ENCODE measurements at places on chromosomes 6 and 20. TPM values are rescaled to one million over a fixed set of nuclear protein-coding genes. Genes with fewer than 3 reads are reported as not detected.

DNA sequence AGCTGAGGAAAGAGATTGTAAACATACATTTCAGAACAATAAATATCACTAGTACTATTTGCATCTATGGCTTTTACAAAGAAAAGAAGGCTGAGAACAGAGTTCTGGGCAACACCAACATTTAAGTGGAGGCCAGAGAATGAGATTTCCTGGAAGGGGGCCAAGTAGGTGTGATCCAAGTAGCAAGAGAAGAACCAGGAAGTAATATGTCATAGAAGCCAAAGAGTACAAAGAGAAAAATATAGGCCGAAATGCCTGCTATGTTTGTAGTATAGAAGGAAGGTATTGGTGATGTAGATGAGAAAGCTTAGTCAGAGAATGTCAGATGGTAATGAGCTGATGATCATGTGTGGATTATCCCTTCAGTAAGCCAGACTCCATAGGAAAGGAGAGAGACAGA, 94.5 kb downstream of the PERP start:
- H3K27me3 ChIP-seq: no peaks in the 10 kb centered on the region
- H3K27ac ChIP-seq: no peak overlapping the region
- H3K36me3 ChIP-seq: no peaks in the 10 kb centered on the region
- no peaks in the 10 kb centered on the region for H3K4me1 ChIP-seq

DNA sequence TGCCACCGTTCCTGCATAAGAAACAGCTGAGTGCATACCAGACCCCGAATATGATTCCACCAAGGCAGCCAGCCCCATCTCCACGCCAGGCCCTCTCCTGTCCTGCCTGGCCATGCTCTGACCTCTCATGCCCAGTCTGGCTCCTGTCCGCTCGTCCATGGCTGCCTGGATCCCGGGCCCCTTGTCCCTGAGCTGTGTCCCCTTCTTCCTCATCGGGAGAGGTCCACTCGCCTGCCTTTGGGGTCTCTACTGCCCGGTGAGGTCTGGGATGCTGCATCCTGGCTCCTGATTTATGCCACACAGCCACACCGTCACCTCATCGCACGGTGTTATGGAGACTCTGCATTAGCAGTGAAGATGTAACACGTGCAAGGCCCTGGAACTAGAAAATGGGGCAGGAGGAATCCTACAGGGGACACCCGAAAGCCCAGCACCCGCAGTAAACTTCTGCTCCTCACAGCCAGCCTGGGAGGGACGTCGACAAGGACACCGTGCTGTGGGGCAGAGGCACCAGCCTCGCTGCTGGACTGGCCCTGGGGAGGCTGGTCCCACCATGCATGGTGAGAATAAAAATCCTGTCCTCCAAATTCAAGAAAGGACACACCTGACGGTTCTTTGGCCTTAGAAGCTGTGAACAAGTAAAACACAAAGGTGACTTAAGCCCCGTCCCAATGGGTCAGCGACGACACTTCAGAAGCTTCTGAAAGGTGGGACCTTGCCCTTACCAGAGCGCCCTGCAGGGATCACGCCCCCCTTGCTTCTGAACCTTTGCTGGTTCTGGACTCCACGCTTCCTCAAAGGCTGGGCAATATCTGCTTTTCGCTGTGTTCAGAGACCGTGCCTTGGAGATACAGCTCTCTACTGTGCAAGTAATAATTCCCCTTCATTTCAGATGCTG, 103.0 kb downstream of the DLL1 start:
- H3K27ac ChIP-seq: no peak overlapping the region
- H3K4me3 ChIP-seq: no peak overlapping the region
- peaks cover 3% of the 10 kb centered on the region for H3K27me3 ChIP-seq
- H3K4me1 ChIP-seq: peaks cover 4% of the 10 kb centered on the region
- peaks cover 3% of the 10 kb centered on the region for H3K36me3 ChIP-seq
- DNase-seq: no peak

DNA sequence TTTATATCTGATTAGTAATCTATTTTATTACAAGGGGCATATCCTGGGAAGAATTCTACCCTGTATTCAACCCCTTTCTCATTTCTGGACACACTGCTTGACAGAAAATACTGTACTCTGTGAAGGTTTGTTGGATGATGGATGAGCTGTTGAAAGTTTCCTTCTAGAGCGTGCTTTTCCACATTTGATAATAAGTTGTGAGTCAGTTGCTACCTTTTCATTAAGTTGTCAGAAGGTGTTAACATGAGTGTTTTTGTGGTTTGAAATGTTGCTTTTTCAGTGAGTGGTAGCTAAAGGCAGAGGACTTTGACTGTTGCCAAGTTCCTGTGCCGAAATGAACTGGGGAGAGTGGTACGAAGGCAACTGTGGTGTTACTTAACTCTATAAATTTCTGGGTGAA, 3.9 kb upstream of the ECI2 start:
- H3K36me3 ChIP-seq: no peaks in the 10 kb centered on the region
- H3K27ac ChIP-seq: no peak overlapping the region
- H3K4me1 ChIP-seq: peaks cover 9% of the 10 kb centered on the region

- no peak overlapping the region for H3K27ac ChIP-seq
- no peaks in the 10 kb centered on the region for H3K27me3 ChIP-seq
- H3K36me3 ChIP-seq: peaks cover 19% of the 10 kb centered on the region
- no peaks in the 10 kb centered on the region for H3K4me1 ChIP-seq
- DNase-seq: no peak
These were observed 23.6 kb downstream of the POLR1C start for GRCh38 chr6:43540507-43540906.

- H3K4me1 ChIP-seq: peaks cover 13% of the 10 kb centered on the region
- no peak for DNase-seq
These were observed 2.6 kb upstream of the RSPH3 start for GRCh38 chr6:159002432-159003155.

GRCh38 chr20:63434599-63435378, 37.7 kb downstream of the KCNQ2 start:
- peak overlapping the region; percentile 53 for H3K27ac ChIP-seq
- no peak overlapping the region for H3K4me3 ChIP-seq
- peaks cover 14% of the 10 kb centered on the region for H3K4me1 ChIP-seq
- no peaks in the 10 kb centered on the region for H3K27me3 ChIP-seq
- peak; percentile 75 for DNase-seq
- peaks cover 8% of the 10 kb centered on the region for H3K36me3 ChIP-seq

DNA sequence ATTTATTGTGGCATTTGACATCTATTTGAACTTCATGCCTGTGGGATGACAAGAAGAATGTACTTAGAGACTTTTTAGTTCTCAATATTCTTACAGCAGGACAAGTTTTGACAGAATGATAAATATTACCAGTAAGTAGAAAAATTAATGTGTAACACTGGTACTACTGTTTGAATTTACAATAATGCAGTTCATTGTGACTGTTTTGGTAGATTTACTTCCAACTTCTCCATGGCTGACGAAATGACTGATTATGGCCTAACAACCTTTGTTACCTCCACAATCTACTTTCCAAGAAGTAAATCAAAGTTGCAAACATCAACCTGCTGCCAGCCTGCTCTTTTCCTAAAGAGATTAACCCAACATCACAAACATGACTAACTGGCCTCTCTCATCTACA, 38.5 kb downstream of the PAK5 start:
- peaks cover 12% of the 10 kb centered on the region for H3K27me3 ChIP-seq
- no peaks in the 10 kb centered on the region for H3K4me1 ChIP-seq
- no peaks in the 10 kb centered on the region for H3K36me3 ChIP-seq

GRCh38 chr6:165181951-165182414, 127.4 kb downstream of the C6orf118 start:
- H3K36me3 ChIP-seq: peaks cover 8% of the 10 kb centered on the region
- DNase-seq: no peak

- no peak overlapping the region for H3K4me3 ChIP-seq
- peak overlapping the region; percentile 73 for H3K27ac ChIP-seq
These were observed 251.8 kb upstream of the CITED2 start for GRCh38 chr6:139625998-139626975.

GRCh38 chr6:157075549-157076450, 247.5 kb downstream of the TMEM242 start:
- DNase-seq: no peak
- H3K27me3 ChIP-seq: no peaks in the 10 kb centered on the region
- no peak overlapping the region for H3K4me3 ChIP-seq

DNA sequence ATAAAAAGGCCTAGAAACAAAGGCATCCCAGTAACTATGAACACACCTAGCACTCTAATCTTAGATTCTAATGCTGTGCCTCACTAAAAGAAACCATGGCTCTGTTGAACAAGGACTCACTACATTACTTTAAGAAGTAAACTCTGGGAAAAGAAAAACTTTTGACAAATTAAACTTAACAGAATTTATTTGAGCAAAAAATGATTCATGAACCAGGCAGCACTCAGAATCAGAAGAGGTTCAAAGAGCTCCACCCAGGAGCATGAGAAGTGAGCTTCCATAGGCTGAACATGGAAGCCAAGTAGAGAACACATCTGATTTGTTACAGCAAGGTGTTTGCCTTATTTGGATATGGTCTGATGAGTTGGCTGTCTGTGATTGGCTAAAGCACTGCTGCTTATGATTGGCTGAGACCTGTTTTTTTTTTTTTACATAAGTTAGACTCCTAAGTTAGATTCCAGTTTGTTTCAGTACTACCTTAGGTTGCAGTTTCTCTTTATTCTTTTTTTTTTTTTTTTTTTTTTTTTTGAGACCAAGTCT, 343.6 kb upstream of the SASH1 start:
- H3K4me3 ChIP-seq: no peak overlapping the region
- no peak for DNase-seq
- no peaks in the 10 kb centered on the region for H3K36me3 ChIP-seq
- H3K27me3 ChIP-seq: no peaks in the 10 kb centered on the region
- no peak overlapping the region for H3K27ac ChIP-seq
- H3K4me1 ChIP-seq: no peaks in the 10 kb centered on the region

DNA sequence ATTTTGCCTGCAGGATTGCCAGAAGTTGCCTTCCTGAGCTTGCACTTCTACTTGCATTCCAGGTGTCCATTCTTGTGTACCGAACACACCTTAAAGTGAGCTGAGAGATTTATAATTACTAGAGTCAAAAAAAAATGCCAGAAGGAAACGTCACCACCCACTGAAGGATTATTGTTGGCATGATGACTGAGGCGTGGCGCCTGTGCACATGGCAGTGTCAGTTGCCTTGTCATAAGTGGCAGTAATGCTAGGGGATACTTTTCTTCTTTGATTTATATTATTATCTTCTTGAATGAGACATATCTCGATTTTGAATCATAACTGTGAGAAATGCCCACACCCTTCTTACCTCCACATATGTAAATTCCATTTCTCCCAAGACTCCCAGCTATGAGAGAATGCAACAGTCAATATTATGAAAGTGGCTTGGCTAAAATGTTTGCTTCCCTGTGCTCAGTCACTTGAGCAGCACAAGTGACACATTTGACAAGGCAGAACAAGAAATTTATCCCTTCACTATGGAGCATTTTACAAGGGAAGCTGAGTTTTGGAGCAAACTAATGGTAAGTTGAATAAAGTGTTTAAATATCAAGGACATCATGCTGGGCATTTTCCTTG, 149.5 kb upstream of the SASH1 start:
- no peak overlapping the region for H3K27ac ChIP-seq
- no peak overlapping the region for H3K4me3 ChIP-seq
- peaks cover 6% of the 10 kb centered on the region for H3K4me1 ChIP-seq
- H3K27me3 ChIP-seq: no peaks in the 10 kb centered on the region

DNA sequence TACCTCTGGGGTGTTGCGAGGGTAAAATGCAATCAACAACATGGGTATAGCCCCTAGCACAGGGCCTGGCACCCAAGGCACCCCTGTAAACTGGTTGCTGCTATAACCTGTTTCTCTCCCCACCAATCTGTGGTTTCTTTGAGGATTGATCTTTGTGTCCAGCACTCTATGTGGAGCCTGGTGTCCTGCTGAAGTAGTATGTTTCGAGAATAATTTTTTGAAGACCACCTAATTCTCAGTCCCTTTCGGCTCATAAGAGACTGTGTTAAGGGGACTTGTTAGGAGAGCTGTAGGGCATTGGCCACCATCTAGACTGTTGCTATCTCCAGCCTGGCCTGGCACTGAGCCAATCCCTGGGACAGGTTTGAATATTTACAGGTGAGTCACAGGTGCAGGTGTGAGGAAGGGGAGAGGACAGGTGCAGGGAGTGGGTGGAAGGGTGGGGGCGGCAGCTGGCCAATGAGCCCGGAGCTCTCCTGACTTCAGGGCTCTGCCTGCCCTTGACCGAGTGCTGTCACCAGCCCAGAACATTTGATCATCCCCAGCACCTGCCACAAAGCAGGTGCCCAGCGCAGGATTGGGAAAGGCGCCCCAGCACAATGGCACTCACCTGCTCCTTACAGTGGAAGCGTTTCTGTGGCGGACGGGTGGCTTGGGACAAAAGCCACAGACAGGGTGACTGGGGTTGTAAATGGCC, 8.1 kb upstream of the C20orf144 start:
- H3K4me1 ChIP-seq: peaks cover 25% of the 10 kb centered on the region
- no peak for DNase-seq
- peak overlapping the region; percentile 54 for H3K27ac ChIP-seq
- peak overlapping the region; percentile 68 for H3K4me3 ChIP-seq

DNA sequence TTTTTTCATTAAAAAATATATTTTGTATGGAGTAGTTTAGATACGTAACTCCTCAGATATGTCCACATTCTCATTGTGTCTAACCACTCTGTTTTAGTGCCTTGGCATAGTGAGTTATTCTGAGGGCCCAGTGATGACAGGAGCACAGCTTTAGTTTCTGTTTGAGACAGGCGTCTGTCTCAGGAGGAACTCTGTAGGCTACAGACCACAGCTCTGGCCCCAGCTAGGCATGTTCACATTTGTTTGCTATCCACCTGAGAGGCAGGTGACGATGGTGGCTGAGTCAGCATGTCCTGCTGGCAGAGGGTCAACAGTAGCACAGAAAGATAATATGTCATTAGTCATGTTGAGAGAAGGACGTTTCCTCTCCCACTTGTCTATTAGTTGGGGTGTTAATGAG, 16.3 kb downstream of the LRRC1 start:
- H3K36me3 ChIP-seq: no peaks in the 10 kb centered on the region
- H3K27ac ChIP-seq: no peak overlapping the region
- H3K4me1 ChIP-seq: peaks cover 11% of the 10 kb centered on the region
- no peaks in the 10 kb centered on the region for H3K27me3 ChIP-seq

- no peak for DNase-seq
- peaks cover 31% of the 10 kb centered on the region for H3K4me1 ChIP-seq
These were observed 123.3 kb downstream of the KIF13A start for GRCh38 chr6:17863901-17864754.

GRCh38 chr6:7008451-7008988, 99.2 kb upstream of the RREB1 start:
- peaks cover 4% of the 10 kb centered on the region for H3K4me1 ChIP-seq
- no peak overlapping the region for H3K27ac ChIP-seq
- no peaks in the 10 kb centered on the region for H3K36me3 ChIP-seq

DNA sequence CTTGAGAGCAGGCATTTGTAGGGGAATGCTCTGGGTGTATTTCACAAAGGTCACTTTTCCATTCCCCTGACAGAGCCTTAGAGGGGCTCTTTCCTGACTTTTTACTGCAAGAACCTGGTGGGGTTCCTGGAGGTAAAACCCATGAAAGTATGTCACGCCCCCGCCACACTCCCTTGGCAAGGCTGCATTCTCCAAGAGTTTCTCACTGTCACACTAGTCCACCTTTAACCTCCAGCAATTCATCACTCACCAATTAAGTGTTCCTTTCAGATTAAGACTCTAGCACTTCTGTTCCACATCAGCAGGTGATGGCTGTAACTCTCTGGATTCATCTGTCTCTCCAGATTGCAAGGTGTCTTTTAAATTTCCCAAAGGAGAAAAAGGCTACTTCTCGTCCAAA, 32.7 kb upstream of the NKX2-4 start:
- H3K4me3 ChIP-seq: no peak overlapping the region
- DNase-seq: no peak
- no peaks in the 10 kb centered on the region for H3K4me1 ChIP-seq
- no peak overlapping the region for H3K27ac ChIP-seq
- peaks cover under 1% of the 10 kb centered on the region for H3K36me3 ChIP-seq

The DEFB132 gene
- not detected for total RNA-seq

The MRS2 gene
- 38.4 TPM for total RNA-seq

The OVOL2 gene
- total RNA-seq: not detected

The PLAGL2 gene
- 70.4 TPM for total RNA-seq
